ENCODE measurements at places on chromosomes 1 and 21.

GRCh38 chr1:155527677-155528076, 34.9 kb downstream of the ASH1L start:
- DNase-seq: no peak

DNA sequence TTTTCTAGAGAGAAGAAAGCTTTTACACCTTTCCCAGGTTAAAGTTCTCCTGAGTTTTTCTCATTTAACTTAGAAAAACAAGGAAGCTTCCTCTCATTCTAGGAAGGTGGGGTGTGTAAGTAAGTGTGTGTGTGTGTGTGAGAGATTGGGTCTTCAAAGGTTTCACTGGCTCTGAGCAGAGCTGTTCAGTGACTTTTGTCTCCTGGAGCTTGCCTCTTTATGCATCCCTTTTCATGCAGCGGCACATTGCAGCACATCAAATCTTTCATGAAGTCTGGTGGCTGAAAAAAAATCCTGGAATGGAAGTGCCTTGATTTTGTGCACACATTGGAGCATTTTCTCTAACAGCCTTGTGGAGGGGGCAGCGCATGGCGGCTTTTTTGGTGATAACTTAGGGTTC, 3.4 kb downstream of the GPA33 start:
- DNase-seq: no peak

DNA sequence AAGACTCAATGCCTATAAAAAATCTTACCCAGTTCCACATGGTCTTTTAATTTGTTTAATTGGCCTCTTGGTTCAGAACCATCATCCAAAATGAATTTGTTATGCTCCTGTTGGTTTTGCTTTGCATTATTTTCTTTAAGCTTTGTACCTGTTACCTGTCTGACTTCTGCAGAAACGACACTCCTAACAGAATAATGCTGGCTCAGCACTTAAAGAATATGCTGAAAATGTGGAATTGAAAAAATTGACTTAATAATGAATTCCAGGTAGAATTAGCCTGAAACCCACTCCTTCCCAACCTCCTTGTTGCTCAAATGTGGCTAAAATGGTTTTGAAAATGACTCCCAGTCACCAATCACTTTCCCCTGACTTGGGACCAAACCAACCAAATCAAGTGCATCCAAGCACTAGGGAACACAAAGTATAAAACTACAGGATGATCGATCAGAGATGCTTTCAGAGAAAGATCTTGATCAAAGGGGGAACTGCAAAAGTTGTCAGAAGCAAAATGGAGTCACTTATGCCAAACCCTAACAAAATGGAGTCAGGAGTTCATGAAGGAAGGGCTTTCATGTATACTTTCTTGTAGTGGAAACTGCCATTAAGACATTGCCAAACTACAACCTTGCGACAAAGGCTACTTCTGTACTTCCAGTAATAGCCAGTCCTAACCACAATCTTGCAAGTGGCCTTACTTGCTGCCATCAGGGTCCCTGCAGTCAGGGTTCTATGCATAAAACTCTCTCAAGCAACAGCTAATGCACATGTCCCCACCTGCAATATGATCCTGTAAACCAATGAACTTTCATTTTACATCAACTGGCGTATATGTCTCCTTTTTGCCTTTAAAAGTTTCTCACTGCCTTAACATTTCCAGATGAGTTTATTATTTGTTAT, 5.4 kb downstream of the GBP7 start:
- DNase-seq: no peak

- DNase-seq: no peak
Measured at GRCh38 chr1:210882414-210883221, 251.3 kb downstream of the KCNH1 start.

DNA sequence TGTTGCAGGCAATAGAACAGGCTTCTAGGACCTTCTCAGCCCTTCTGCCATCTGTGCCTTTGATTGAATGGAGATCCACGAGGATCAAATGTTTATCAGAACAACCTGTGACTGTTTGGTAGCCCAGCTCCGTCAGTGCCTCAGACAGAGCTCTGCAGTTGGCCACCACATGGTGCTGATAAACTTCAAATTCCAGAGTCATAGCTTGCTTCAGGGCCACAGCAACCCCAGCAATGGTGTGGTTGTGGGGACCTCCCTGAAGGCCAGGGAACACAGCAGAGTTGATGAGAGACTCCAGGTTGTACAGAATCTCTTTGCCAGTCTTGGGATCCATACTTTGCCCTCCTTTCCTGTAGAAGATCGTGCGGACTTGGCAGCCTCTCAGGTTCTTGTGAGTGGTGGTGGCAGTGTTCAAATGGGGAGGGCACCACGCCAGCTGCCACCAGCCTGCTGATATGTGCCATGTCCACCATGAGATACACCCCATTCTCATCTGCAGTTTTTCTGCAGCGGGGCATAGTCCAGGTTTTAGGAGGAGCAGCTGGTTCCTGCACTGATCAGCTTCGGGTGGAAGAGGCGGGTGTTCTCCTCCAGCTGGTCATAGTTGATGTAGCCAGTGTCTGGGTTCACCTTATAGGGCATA, 82.9 kb upstream of the ARTN start:
- no peak for DNase-seq

DNA sequence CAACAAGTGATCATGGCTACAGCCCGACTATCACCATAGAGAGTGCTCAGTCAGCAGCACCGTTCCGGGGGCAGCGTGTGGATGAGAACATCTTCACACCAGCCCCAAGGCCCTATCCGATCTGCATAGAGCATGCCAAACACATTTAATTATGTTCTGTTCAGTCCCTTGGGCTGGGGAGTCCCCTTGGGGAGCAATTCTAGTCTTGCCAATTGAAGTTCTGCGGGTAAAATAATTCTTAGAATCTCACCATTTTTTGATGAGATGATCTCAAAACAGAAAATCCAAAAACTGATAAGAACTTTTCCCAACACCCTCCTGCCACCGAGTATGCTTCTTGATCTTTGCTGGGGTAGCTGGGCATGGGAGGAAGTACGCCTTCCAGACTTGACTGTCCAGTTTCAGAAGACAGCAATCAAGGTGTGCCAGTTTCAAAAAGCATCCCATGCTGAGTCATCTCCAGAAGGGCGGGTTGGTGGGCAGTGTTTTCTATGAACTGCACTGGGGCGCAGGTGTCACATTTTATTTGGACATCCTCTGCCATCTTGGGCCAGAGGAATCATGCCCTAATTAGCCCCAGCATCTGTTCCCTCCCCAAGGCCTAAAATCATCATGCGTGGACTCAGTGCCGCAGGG, 20.8 kb upstream of the PTPRF start:
- DNase-seq: no peak

DNA sequence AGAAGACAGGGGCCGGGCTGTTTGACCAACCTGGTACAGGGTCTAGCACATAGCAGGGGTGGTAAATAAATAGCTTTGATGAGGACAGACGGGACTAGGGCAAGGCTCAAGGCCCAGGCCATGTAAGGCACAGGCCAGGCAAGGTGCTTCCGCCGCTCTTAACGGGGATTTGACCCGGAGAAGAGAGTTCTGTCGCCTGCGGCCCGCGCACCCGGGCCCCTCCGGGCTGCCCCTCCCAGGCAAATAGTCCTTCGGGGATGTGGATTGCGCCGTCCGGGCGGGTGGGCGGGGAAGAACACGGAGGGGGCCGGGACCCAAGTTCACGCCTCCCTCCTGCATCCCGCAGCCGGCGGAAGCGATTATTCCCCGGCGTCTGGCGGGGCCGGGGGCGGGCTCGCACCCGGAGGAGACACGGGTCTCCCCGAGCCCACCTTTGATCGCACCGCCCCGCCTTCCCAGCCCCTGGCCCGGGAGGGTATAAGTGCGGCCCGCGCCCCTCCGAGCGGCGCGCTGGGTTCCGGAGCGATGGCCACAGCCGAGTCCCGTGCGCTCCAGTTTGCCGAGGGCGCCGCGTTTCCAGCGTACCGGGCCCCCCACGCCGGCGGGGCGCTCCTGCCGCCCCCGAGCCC, at the start of gene MIXL1:
Gene MIXL1, plus strand, starts transcription at position 508 of the 629 bp plus-strand sequence. Its CDS starts 18 bp downstream, at position 526.
- DNase-seq: no peak

DNA sequence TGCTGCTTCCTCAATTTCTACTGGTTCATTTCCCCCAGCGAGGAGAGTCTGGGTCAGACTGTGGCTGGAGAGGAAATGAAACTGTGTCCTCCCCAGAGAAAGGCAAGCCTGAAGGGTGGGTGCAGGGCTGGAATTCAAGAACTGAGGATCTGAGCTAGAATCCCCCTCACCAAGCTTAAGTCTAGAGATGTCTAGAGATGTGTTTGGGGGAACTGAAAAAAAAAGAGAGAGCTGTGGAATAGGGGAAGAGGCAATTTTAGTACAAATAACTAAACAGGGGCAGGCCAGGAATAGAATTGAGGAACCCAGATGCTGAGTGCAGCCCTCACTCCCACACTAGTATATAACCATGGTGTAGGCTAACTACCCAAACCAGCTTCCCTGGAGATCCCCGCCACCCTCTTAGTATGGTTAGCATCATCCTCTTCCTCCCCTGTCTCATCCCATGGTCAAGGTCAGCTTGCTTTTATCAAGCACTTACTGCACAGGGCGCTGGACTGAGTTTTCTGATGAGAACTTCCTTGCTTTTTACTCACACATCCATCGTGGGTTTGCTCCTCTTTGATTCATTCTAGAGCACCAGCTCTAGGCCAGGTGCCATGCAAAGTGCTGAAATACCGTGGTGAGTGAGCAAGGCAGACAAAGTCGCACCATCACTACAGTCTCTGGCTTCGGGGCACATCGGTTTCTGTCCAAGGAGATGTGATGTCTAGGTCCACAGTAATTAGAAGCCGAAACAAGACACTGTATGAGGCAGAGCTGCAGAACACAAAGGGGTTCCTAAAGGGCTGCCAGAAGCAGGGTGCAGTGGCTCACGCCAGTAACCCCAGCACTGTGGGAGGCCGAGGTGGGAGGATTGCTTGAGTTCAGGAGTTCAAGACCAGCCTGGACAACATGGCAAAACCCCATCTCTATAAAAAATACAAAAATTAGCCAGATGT, 112.9 kb upstream of the IPO9 start:
- no peak for DNase-seq

DNA sequence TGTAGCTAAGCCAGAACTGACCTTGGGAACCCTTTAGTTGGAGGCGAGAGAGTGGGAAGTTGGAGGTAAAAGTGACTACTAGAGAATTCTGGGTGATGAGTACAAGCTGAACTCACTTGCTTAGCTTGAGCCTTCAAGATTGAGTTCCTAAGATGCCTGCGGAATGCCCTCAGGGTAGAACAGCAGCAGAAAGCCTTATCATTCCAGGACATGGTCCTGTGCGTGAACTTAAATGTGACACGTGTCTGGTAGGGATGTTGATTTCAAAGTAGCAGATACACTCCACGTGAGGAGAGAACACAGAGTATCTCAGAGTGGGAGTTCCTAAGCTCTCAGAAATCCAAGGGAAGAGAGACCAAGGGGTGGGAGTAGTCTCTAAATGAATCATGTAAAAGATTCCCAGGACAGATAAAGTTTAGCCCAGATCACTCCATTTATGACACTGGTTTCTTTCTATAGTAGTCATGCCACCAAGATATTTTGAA, 60.1 kb downstream of the KCNK1 start:
- no peak for DNase-seq

DNA sequence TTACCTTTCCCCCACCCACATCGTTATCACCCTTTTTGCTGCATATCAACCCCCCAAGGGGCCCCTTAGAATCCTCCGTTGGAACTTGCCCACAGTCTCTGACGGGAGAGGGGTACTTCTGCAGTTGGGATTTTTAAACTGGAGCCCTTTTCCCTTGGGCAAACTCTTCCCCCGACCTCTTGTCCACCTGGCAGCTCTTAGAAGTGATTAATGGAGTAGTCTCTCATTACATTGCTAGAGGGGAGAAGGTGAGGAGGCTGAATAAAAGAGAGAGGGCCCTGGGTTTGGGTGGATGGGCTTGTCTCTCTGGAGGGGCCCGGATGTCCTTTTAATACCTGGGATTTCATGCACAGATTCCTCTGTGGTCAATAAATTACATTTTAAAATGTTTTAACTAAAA, 27.2 kb upstream of the TSPAN2 start:
- no peak for DNase-seq

DNA sequence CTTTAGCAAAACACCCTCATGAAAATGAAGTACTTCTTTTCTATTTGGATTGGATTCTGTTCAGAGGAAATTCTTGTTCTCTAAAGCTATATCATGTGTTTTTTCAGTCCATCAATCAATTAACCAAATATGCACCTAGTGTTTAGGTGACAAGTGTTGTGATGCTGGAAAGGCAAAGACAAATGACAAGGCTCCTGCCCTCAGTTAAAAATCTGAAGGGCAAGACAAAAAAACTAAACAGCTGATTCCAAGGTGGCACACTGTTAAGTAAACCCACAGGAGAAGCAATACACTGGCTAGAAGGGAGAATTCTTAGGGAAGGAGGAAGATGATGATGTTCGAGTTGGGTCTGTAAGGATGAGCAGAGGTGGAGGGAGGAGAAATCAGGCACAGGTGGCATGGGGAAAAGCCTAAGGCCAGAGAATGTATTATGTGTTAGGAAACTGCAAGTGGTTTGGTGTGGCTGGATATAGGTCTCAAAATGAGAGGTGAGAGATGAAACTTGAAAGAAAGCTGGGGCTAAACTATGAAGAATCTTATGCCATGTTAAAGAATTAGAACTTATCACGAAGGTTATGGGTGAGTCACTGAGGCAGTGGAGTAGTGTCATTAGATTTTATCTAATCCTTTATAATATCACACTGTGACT, 51.8 kb upstream of the GFI1 start:
- peak; percentile 65 for DNase-seq

GRCh38 chr1:71399594-71399993, 318.8 kb upstream of the ZRANB2 start:
- DNase-seq: no peak

DNA sequence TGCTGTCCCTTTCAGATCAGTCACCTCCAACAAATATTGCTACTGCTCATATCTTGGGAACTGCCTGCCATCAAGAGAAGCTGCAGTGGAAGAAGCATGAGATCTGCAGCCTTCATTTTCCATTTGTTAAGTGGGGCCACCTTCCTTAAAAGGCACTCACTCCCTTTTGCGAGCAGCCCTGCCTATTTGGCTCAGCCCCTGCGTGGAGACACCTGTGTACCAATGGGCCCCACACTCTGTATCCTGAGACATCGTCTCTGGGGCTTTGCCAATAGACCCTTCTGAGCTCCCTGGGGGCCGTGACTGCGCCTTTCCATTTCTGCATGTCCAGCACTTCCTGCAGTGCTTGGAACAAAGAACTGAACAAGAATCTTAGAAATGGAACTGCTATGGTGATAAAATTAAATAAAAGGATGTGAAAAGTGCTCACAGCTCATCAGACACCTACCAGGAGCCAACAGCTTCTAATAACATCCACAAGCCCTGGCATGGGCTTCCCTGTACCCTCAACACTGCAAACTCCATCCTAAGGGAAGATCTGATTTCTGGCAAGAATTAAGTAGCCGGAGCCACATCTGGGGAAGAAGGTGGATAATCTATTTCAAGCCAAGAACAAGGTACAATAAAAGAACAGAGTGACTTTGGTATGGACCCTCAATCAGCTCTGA, 36.7 kb downstream of the PARP1 start:
- no peak for DNase-seq

DNA sequence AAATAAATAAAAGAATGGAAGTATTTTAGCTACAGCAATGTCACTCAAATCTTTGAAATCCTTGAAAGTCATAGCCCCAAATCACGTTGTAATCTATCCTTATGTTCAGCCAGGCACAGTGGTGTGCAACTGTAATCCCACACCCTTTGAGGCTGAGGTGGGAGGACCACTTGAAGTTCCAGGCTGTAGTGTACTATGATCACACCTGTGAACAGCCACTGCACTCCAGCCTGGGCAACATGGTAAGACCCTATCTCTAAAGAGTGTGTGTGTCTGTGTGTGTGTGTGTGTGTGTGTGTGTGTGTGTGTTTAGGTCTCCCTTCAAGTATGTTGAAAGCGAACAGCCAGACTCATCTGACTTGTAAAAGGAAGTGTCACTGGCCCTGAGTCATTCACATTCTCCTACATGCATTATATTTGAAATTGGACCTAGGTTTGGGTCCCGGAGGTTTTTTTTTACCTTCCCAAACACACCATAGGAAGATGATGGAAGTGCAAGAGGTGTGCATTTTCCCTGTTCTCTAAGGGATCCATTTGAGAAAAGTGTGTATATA, 50.1 kb downstream of the ZNF281 start:
- DNase-seq: no peak
